ENCODE measurements at places on chromosomes 6 and 20.

DNA sequence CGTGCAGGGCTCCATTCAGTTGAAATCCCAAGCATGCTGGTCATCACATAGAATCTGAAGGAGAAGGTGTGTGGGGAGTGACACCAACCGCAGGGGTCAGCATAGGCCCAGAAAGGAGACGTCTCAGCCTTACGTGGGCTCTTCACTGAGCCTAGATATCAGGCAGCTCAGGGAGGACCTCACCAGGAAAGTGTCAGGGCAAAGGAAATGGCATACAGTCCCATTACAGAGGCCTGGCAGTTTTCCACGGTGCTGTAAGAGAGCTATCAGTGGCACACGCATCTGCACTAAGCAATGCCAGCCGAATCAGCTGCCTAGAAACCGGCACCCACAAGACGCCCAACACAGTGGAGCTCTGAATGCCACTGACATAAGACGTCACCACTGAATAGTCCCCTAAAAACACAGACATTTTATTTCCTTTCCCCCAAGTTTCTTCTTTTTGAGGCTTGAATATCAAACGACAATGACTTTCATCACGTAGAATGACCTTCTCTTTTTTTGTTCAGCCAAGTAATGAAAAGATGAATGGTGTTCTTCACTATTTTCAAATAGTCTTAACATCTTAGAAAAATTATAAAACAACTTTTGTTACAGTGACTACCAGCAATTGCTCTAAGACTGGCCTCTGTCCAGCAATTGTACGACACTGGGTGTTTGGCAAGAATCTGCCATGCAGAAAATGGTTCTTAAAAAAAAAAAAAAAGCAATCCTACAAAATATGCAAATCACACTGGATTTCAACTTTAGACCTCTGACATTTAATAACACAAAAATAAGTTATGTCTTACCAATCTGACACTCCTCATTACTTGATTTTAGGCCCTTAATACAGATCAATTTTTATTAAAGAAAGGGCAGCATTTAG is 88.9 kb upstream of the FOXQ1 start:
- no peak for DNase-seq

DNA sequence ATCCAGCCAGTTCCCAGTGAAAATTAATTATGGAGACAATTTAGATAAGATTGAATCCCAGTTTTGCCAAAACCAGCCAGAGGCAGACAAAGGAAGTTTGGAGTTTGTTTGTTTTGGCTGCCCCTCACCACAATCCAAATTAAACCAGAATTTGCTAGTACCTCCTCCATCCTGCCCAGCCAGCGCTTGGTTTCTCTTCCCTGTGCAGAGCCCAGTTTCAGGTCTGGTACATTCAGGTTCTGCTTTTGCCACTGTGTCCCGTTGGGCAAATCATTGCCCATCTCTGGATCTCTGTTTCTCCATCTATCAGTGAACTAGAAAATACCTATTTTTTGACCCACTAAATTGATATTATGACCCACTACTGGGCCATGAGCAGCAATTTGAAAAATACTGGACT is 26.4 kb downstream of the FOXP4 start:
- no peak for DNase-seq

GRCh38 chr20:61768571-61769285 is 297.0 kb downstream of the TAF4 start:
- no peak for DNase-seq

DNA sequence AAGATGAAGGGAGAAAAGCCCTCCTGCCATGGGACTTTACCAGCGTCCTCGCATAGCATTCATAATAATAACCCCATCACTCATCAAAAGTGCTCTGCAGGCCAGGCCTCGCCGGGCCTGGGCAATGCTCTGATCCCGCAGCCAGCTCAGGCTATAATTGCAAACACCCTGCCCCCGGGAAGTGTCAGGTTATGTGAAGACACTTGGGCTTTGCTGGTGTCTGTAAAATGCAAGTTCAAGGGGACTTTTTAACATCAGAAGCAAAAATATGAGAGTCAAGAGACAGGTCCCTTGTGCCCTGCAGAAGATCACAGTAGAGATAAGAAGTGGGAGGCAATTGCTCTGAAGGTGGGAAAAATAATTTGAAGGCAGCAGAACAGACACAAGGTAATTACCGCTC is 381.0 kb downstream of the MAFB start:
- no peak for DNase-seq

GRCh38 chr20:50820515-50821256 is 25.8 kb downstream of the BCAS4 start:
- DNase-seq, result no peak

DNA sequence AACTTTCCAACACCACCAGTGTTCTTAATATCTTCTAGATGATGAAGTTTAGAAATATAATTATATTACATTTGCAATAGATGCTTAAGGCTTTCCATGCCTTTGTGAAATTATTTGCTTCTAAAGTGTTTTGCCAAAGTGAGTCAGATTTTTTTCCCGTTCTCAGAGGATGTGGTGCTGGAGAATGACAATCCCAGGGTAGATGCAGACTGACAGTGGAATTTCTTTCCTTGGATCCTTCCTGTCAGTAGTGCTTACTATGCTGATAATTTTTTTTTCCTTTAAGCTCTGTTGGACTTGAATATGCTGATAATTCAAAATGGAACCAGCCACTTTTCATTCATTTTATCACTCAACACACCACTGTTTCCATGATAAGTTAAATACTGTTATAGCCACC is 59.9 kb upstream of the SOX4 start:
- DNase-seq, result no peak

DNA sequence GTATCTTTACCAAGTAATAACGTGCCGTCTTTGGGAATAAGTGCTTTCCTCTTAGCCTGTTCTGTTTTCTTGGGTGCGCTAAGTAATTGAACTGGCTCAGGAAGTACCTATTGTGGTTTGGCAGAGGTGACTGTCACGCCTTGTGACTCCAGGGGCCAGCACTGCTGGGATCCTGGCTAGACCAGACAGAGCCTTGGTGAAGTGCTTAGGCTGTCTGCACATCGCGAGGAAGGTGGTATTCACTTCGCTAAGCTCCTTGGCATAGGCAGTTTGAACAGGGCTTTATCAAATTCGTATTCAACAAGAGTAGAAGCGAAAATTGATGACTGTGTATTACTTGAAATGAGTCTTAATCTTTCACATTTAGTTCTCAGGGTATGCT is 17.6 kb downstream of the PRDM1 start:
- DNase-seq, result no peak

DNA sequence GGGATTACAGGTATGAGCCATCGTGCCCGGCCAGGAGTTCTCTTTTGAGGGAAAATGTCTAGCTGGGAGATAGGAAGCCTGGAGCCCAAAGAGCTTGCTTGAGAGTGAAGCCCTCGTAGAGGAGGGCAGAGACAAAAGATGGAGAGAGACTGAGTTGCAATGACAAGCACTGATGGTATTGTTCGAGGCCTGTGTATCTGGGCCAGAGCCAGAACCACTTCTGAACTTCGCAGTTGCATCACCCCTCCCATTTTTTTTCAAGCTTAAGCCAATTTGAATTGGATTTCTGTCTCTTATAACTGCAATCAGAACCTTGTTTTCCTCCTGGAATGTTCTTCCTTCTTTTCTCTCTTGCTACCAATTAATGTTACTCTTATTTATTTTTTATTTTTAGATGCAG is 83.1 kb downstream of the KCNB1 start:
- DNase-seq, result no peak

DNA sequence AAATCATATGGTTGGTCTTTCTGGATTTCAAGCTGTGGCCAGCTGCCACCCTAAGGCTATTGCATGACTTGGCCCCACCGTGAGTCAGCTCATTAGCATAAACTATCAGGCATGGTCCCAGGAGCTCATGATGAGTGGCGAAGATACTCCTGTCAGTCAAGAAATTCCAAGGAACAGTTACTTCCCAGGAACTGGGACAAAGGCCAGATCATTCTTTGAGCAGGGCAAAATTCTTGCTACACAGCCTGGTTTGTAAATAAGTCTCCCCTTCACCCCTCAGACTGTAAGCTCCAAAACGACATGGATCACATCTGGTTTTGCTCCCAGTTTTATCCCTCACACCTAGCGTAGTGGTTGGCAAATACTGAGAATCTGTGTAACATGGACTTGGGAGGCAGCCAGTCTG is 33.0 kb upstream of the KIAA1586 start:
- DNase-seq, result no peak

DNA sequence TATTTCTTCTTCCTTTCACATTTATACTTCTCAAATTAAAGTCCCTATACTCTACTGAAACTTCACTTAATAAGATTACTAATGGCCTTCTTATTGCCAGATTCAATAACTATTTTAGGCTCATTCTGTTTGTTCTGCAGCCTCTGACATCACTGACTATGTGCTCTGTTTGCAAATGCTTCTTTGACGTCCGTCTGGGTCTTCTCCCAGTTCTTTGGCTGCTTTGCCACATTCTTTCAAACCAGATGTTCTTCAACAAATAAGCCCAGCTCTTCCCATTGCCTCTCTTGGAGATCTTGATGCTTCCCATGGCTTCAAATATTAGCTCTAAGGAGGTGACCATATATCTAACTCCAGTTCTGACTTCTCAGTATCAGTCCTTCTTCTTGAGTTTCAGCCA is 117.4 kb downstream of the BTBD9 start:
- DNase-seq, result no peak

GRCh38 chr6:22401932-22402331 is 105.1 kb upstream of the PRL start:
- no peak for DNase-seq

- DNase-seq, result no peak
Observed at GRCh38 chr20:47559141-47559540, 57.5 kb downstream of the NCOA3 start.

GRCh38 chr6:140663772-140664171 is 1289.3 kb upstream of the CITED2 start:
- no peak for DNase-seq

DNA sequence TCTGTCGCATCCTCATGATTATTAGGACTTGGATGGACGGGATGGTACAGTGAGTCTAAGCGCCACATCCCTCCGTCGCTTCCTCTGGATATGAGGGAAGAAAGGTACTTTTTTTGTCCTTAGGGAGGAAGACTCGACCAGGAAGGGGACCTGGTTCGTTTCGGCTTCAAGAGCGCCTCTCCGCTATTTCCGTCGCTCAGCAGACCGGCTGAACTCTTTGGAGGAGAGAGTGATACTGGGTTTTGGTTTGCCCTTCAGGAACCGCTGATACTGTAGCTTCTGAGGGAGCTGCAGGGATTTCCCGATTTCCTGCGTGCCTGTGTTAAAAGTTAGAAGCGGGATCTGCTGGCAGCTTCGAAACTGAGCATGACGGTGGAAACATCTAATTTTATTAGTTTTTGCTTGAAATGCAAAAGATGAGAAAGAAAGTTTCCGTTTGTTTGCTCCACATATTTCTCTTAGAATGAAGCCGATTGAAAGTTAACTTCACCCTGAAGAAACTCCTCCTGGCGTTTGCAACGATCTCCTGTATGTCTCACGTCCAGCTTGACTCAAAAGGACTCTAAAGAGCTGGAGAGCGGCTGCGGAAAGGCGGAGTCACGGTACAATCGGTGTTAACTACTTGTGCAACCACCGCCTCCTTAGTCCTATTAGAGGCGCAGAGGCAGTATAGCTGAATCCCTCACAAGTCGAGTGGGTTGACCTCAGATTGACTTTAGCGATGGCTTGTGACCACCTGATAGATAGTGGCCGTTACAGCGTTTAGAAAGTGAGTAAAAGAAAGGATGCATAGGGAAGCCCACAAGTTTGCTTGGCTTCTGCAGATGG is 129.4 kb downstream of the TRIM27 start:
- DNase-seq, result peak; percentile 16

GRCh38 chr6:73790574-73790973 is 94.6 kb downstream of the CD109 start:
- DNase-seq, result no peak

DNA sequence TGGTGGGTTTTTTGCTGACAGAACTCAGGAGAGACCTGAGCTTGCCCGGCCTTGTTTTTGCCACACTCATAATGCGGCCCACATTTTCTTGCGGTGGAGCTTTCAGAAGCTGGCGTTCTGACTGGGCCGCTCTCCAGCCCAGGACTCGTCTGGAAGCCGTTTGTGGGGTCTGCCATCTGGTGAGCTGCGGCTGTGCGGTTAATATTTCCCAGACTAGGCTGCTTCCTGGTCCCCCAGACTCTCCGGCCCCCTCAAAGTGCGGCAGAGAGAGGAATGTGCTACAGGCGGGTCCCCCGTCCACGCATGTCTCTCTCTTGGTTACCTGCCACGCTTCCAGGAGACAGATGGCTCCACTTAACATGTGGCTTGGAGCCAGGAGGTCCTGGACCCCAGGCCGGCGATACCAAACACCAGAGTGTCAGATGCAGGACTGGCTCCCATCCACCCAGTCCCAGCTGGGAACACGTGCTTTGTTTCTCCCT is 128.9 kb upstream of the PMEPA1 start:
- no peak for DNase-seq

GRCh38 chr6:169075211-169075914 is 178.3 kb downstream of the THBS2 start:
- DNase-seq, result no peak

- DNase-seq, result no peak
Observed at GRCh38 chr6:15247500-15248450, 1.9 kb downstream of the JARID2 start.

DNA sequence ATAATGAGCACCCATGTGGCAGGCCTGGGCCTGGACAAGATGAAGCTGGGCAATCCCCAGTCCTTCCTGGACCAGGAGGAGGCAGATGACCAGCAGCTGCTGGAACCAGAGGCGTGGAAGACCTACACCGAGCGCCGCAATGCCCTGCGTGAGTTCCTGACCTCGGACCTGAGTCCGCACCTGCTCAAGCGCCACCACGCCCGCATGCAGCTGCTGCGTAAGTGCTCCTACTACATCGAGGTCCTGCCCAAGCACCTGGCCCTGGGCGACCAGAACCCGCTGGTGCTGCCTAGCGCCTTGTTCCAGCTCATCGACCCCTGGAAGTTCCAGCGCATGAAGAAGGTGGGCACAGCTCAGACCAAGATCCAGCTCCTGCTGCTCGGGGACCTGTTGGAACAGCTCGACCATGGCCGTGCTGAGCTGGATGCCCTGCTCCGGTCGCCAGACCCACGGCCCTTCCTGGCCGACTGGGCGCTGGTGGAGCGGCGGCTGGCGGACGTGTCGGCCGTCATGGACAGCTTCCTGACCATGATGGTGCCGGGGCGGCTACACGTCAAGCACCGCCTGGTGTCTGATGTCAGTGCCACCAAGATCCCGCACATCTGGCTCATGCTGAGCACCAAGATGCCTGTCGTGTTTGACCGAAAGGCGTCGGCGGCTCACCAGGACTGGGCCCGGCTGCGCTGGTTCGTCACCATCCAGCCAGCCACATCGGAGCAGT is 1.9 kb downstream of the FNDC11 start:
- DNase-seq, result peak; percentile 60
